NCI-H510A treated with DMSO at 0.1 percent for 48 hours (cell line): ENCODE measurements at places on chromosomes 5 and 9.

- DNase-seq: no peak
Measured at GRCh38 chr9:121862371-121863332, 211.2 kb downstream of the DAB2IP start.

- DNase-seq: no peak
Measured at GRCh38 chr9:118618849-118619248, 750.4 kb downstream of the BRINP1 start.

GRCh38 chr5:154519359-154519758 is 41.3 kb upstream of the HAND1 start:
- no peak for DNase-seq

GRCh38 chr5:35246900-35247647 is 16.8 kb upstream of the PRLR start:
- DNase-seq: no peak

- no peak for DNase-seq
Measured at GRCh38 chr9:110241260-110241857, 14.9 kb downstream of the TXN start.

DNA sequence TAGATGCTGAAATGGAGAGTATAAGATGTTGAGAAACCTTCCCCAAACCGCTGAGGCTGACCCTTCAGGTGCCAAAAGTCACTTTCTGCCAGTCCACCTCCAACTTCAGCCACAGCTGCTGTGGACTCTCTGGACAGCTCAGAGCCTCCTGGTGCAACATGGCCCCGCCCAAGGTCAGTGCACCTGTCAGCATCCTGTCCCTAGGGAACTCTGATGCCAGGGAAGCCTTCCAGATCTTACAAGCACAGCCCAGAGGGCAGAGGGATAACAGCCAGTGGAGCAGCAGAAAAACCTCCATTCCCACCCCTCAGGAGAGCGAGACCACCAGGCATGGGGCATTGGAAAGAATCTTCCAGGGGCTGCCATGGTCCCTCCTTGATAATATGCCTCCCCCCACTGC is 10.5 kb upstream of the PTGES2 start:
- no peak for DNase-seq

DNA sequence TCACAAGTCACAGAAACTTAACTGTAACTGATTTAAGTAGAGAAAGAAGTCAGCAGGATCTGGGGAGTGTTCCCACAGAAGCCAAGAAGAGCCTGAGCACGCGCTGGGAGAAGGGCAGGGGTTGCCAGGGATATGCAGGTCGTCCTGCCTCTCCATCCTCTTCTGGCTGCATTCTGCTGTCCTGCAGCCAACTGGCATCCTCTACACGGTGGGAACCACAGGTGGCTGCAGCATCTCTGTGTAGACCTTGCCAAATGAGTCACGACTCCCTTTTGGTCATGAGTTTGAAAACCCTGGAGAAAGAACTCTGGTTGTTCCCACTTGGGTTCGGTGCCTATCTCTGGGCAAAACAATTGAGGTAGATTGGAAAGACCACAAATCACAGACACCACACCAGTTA is 38.4 kb upstream of the PCA3 start:
- DNase-seq: peak; percentile 74

DNA sequence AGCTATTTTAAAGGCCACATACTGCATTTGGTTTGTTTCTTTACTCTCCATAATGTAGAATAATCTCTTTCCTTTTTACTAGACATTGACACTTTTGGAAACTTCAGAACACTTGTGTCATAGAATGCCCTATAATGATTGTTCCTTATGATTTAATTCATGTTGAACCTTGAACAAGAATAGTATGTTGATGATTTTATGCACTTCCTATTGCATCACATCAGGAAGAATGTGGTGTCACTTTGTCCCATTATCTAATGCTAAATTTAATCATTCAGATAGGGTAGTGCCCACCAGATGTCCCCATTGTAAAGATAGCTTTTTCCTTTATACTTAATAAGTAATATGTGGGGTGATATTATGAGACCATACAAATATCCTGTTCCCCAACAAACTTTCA is 19.4 kb upstream of the DEPDC1B start:
- DNase-seq: no peak

GRCh38 chr5:82991678-82992323 is 85.4 kb downstream of the TMEM167A start:
- peak; percentile 32 for DNase-seq
